Amygdala (tissue), 56 donors: ENCODE measurements at places on chromosomes 3 and 15.

DNA sequence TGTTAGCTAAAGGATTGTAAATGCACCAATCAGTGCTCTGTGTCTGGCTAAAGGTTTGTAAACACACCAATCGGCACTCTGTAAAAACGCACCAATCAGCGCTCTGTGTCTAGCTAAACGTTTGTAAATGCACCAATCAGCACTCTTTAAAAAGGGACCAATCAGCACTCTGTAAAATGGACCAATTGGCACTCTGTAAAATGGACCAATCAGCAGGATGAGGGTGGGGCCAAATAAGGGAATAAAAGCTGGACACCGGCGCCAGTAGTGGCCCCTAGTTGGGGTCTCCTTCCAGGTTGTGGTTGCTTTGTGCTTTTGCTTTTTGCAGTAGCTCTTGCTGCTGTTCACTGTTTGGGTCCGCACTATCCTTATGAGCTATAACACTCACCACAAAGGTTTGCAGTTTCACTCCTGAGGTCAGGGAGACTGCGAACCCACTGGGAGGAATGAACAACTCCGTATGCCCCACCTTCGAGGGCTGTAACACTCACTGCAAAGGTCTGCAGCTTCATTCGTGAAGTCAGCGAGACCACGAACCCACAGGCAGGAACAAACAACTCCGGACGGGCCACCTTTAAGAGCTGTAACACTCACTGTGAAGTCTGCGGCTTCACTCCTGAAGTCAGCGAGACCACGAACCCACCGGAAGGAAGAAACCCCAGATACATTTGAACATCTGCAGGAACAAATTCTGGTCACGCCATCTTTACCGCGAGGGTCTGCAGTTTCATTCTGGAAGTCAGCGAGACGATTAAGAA, 1.1 kb upstream of the SUCLG2 start:
- DNase-seq = no peak

DNA sequence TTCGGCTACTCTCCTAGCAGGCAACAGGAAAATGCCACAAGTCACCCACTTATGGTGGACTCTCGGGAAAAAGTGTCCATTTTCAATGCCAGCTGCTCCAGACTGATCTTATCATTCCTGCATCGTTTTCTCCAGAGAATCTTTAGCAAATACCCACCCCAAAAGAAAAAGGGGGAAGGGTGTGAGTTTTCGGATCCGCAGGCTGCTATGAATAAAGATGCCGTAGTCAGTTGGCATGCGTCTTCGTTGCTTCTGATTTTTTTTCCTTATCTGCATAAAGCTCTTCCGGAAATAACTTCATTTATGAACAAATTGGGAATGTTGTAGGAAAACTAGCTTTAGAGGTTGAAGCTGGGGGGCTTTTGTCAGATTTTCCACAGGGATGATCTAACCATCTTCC, 22.4 kb upstream of the VILL start:
- DNase-seq = no peak

- DNase-seq = no peak
Measured at GRCh38 chr3:115251509-115251908, 104.4 kb upstream of the ZBTB20 start.

DNA sequence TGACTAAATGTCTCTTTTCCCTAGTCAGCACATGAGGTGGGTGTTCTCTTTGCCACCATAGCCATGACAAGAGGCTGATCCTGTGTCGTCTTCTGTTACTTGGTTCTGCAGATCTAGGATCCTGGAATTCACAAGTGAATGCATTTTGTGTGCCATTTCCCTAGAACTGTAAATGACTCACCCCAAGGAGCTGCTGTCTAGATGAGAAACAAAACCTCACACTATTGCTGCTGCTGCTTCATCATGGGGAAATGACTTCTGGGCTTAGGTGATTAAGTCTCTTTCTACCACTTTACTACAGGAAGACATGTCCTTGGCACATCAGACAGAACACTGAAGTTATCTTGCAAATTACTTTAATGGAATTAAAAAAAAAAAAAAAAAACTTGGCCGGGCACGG, 54.9 kb downstream of the SLCO3A1 start:
- DNase-seq = no peak

DNA sequence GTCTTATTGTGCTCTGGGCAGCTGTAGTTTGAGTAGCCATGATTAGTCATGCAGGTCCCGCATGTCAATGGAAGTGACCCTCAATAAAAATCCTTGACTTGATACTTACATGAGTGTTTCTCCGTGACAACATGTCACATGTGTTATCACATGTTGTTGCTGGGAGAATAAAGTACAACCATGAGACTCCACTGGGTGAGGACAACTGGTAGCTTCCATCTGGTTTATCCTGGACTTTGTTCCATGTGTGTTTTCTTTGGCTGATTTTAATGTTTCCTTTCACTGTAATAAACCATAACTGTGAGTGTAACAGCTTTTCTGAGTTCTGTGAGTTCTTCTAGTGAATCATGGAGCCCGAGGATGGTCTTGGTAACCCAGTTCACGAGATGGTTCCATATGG, 63.1 kb upstream of the NDN start:
- DNase-seq = no peak

- DNase-seq = no peak
Measured at GRCh38 chr3:146465693-146466465, 3.5 kb downstream of the PLSCR2 start.

- no peak for DNase-seq
Measured at GRCh38 chr3:116474801-116475200, 29.5 kb upstream of the LSAMP start.
